ENCODE measurements at places on chromosomes 3 and 15. TPM values are rescaled to one million over a fixed set of nuclear protein-coding genes. Genes with fewer than 3 reads are reported as not detected.

- no peak for DNase-seq
These were observed 502 bp downstream of the DPH3 start for GRCh38 chr3:16264174-16264707.

DNA sequence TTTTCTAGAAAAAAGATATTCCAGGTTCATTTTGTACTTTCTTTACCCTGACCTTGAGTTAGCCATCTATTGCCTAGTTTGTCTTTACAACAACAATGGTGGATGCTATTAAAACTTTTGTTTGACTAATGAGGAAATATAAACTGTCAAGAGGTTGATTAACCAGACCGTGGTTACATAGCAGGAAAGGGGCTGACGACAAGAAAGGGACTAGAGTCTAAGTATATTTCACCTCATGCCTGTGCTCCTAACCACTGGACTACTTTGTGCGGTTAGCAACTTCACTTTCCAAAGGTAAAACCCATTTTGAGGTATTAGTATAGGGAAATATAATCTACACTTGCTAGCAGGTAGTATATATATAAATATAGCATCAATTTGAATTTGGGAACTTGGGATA, 327.1 kb downstream of the SATB1 start:
- DNase-seq: no peak

FEZF2 gene
- polyA plus RNA-seq: 0.29 TPM

GRCh38 chr3:12579905-12580304, 23.0 kb downstream of the MKRN2 start:
- no peak for DNase-seq

CCDC39 gene
- 0.72 TPM for polyA plus RNA-seq

CHRM5 gene
- not detected for polyA plus RNA-seq

DNA sequence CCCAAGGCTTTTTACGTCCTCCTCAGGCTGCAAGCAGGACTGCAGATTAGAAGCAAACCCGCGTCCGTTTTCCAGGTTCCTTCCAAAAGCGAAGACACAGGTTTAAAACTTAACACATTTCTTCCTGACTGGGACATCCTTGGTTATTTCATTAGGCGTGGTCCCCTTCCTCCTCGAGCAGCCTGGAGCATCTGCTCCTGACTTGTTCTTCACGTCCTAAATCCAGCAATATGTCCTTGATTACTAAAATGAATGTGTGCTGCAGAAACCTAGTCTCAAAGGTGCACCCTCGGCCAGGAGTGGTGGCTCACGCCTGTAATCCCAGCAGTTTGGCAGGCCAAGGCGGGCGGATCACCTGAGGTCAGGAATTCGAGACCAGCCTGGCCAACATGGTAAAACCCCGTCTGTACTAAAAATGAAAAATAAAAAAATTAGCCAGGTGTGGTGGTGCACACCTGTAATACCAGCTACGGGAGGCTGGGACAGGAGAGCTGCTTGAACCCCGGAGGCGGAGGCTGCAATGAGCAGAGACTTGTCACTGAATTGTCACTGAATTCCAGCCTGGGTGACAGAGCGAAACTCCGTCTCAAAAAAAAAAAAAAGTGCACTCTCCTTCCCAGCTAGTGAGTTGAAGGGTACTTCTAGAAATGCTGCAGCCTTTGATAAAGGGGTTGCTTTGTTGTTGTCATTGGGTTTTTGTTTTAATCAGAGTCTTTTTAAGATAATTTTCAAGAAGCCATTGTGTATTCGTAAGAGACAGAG, 842 bp upstream of the LRIG1 start:
- DNase-seq: peak; percentile 46

DNA sequence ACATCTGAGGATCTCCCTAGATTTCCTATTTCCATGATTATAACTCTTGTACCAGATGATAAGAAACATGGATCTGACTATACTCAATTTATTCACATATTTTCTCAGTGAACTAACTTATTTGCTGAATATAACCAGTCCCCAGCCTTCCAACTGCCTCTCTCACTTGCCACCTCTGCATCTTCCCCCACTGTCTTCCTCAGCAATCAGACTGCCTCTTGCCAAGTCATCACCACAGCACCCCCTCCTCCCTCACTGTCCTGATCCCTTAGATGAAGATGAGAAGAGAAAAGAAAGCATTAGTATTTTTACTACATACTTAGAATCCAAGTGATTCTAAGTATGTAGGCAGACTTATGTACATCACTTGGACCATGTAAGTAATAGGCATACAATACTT, 71.9 kb downstream of the GTPBP8 start:
- DNase-seq: no peak

DNA sequence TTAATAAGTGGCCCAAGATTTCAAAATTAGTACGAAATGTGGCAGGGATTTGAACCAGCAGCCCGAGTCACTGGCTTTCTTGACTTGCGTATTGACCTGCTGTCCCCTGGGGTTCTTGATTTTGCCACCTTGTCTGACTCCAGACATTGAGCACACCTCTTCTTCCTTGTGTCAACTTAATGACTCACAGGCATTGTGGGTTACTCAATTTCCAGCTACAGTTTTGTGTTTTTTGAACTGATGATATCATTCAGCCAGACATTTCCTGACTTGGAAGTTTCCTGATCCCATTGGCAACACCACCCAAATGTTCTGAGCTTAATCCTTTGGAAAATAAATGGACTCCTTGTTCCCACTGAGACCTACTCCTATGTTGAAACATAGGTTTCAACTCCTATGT, 64.2 kb downstream of the MOBP start:
- no peak for DNase-seq

ADGRG7 gene
- polyA plus RNA-seq: not detected

TMEM45A gene
- polyA plus RNA-seq: 72.0 TPM

C3orf22 gene
- polyA plus RNA-seq: 0.04 TPM

DNA sequence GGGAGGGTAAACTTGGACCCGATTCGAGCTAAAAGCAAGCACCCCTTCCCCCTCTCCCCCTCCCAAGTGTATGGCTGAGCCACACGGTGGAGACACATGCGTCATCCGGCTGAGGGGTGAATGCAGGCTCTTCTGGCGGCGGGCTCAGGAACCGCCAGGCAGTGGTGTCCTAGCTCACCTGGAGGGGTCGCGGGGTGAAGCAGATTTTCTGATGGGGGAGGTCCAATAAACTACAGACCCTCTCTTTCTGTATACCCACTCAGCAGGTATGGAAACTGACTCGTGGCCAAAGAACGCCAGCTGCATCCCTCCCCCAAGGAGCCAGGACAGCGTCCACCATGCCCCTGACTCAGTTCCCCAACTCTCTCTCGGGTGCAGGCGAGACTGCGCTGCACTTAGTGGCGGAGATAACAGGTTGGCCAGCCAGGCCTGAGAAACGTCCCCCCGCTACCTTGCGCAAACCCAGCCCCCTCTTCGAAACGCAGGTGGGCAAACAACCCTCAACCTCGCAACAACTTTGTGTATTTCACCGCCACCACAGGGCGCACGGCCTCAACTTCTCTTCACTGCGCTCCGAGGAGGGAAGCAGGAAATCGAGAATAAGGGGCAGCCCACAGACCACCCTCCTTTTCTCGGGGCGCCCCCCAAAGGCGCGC, 1.3 kb downstream of the MAGI1 start:
- DNase-seq: peak; percentile 53

- no peak for DNase-seq
These were observed 134.8 kb downstream of the ASB7 start for GRCh38 chr15:100737214-100737613.

- no peak for DNase-seq
These were observed 58.3 kb downstream of the HES1 start for GRCh38 chr3:194194051-194194756.

DNA sequence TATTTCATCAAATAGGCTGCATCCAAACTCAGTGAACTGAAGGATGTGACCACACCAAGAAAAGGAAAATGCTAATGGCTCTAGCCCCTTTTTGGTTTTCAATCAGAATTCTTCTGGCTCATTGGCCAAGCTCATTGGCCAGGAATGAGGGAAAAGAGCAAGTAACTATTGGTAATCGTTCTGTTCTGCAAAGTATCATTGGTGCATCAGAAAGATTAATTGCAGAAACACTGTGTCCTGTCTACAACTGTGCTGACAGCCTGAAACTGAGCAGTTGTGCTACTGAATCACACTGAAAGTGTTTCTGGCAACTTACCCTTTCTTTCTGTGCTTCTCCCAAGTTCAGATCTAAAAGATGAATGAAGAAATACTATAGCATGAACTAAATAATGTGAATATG, 116.4 kb upstream of the ROBO2 start:
- no peak for DNase-seq

GRCh38 chr3:130517602-130518001, 625 bp downstream of the COL6A6 start:
- DNase-seq: no peak

NAA80 gene
- 11.2 TPM for polyA plus RNA-seq

- DNase-seq: no peak
These were observed 9.5 kb downstream of the COPS2 start for GRCh38 chr15:49145651-49146609.

Data from ovary (tissue), 10 donors.